GOT3 (cell line): ENCODE measurements at places on chromosomes 11 and 22.

DNA sequence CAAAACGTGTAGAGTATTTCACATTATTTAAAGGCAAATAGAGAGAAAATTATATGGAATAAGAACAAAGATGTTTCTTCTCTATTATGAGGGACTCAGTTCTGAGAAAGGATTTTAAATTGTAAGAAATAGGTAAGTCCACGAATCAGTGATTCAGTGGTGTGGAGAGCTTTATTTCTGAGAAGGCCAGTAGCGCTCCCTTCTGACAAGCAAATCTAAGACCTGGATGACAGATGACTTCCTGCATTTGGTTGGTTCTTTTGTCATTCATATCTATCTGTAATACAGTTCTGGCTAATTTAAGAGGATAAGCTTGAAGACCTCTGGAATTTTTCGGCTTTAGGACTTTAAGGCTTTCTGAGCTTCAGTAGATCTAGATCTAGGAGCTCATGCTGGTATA lies 7.0 kb downstream of the CD3E start:
- DNase-seq = no peak

DNA sequence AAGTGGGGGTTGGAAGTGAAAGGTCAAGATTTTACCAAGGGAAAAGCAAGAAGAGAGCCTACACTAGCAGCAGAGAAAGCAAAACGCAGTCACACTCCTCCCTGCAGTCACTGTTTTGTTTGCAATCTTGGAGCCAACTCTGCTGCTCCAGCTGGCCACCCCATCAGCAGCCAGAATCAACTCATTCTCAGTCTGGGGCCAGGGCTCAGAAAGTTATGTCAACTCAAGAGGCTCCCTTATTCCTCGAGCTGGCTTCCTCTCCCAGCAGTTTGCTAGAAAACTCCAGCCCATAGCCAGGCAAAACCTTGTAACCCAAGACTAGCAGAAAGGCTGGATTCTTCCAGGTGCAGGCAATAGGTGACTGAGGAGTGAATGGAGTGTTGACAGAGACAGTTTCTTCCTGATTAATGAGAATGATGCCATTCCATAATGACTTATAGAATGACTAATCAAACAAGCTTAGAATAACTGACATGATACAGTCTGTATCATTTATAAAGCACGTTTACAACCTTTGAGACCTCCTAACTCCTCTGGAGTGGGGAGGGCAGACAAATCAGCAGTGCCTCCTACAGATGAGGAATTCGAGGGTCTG lies 53.4 kb downstream of the P4HA3 start:
- no peak for DNase-seq

- no peak for DNase-seq
Measured at GRCh38 chr11:45252134-45252856, 33.8 kb downstream of the SYT13 start.

DNA sequence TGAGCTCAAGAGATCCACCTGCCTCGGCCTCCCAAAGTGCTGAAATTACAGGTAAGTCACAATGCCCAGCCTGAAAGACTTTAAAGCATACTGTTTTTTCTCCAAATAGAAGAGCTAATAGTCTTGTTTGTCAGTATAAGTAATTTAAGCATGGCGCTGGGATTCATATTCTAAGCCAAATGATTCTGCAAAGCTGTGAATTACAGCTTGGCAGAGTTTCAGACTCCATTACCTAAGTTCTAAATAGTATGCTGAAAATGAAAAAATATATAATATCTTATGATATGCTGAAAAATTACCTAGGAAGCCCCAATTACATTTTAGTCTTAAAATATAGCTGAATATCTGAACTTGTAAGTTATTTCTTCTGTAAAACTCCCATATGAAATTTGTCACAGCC lies 39.3 kb downstream of the MRE11 start:
- no peak for DNase-seq

DNA sequence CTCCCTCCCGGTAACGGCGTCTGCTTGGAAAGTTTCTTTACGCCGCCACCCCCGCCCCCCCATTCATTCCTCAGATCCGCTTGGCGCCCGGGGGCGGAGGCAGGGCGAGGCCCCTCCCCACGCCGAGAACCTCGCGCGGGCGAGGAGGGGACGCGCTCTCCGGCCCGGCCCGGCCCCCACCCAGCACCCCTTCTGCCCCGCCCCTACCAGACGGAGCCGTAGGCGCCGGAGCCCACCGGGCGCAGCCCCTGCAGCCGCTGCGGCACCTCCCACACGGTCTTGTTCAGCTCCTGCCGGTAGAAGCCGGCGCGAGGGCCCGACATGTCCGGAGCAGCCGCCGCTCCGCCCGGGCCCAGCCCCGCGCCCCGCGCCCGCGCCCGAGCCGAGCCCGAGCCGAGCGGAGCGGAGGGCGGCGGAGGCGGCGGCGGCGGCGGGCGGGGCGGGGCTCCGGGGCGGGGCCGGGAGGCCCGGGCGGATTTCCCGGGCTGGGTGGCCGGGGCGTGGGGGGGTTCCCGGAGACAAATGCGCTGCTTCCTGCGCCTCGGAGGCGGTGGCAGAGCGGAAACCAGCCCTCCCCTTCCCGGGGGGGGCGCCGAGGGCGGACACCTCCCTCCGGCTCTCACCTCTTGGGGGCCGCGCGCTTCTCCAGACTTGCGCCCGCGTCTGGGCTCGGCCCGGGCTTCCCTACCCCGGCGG lies at the start of gene MAPK11:
MAPK11 (minus strand) TSS at position 411 of the 696 bp plus-strand sequence; CDS start at position 323, 88 bp downstream.
- no peak for DNase-seq

GRCh38 chr11:44140372-44140771 lies 44.9 kb downstream of the EXT2 start:
- DNase-seq = no peak

GRCh38 chr22:45639747-45640102 lies 31.9 kb upstream of the ATXN10 start:
- no peak for DNase-seq

DNA sequence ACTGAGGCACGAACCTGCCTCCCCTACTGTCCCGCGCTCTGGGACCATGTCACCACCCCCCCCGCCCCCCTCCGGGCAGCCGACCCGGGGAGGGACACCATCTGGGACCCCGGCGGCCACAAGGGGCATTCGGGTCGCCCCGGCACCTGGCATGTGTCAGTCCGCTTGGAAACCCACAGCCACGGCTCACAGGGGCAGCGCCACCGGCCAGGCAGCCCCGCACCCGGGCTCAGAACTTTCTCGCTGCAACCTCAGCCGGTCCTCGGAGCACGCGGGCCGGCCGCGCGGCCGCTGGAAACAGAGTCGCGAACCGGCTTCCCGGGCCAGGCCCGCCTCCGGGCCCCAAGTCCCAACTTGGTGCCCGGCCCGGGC lies 159.9 kb upstream of the GRK3 start:
- DNase-seq = no peak

GRCh38 chr11:132037956-132038355 lies 667.5 kb downstream of the NTM start:
- DNase-seq = no peak

DNA sequence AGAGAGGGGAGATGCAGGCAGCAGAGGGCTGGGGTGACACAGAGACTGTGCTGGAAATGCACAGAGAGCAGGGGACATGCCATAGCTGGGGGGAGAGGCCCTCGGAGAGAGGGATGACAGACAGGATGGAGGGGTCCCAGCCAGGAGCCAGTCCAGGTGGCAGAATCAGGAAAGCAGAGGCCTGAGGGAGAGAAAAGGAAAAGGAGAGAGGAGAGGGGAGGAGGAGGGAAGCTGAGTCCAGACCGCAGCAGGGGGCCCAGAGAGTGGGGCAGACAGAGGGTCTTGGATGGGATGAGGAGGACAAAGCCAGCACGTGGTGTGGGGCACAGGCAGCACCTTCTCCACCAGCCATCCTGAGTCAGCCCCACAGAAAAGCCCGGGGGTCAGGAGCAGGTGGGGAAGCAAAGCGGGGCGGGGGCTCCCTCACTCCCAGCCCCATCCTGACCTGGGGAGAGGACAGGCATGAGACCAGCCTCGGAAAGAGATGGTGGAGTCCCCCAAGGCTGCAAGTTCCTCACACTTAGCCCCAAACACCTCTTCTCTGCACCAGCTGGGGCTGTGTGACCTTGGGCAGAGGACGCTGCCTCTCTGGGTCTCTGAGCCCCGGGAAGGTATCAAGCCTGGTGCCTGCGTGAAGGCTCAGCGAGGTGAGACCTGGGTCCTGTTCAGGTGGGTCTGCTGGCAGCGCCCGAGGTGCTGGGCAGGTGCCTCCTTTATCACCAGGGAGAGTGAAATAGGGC lies 48.0 kb downstream of the IGLL1 start:
- no peak for DNase-seq

- no peak for DNase-seq
Measured at GRCh38 chr11:65611028-65611757, 2.8 kb downstream of the MAP3K11 start.

- DNase-seq = no peak
Measured at GRCh38 chr11:2794968-2795322, 90.6 kb downstream of the CDKN1C start.

GRCh38 chr22:24730864-24731263 lies 43.7 kb downstream of the PIWIL3 start:
- no peak for DNase-seq

DNA sequence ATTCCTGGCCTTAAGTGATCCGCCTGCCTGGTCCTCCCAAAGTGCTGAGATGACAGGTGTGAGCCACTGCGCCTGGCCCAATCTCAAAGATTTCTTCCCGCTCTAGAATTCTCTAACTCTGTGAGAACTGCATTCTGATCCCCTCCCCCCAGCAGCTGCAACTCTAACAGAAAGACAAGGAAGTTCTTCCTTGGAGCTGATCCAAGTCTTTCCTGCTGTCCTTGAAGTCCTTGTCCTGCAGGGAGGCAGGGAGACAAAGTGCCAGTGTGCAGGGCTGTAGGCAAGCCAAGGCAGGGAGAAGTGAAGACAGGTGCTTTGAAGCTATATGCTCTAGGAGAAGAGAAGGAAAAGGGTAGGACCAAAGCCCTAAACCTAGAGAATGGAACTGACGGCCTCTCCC lies 9.5 kb upstream of the GGA1 start:
- no peak for DNase-seq

DNA sequence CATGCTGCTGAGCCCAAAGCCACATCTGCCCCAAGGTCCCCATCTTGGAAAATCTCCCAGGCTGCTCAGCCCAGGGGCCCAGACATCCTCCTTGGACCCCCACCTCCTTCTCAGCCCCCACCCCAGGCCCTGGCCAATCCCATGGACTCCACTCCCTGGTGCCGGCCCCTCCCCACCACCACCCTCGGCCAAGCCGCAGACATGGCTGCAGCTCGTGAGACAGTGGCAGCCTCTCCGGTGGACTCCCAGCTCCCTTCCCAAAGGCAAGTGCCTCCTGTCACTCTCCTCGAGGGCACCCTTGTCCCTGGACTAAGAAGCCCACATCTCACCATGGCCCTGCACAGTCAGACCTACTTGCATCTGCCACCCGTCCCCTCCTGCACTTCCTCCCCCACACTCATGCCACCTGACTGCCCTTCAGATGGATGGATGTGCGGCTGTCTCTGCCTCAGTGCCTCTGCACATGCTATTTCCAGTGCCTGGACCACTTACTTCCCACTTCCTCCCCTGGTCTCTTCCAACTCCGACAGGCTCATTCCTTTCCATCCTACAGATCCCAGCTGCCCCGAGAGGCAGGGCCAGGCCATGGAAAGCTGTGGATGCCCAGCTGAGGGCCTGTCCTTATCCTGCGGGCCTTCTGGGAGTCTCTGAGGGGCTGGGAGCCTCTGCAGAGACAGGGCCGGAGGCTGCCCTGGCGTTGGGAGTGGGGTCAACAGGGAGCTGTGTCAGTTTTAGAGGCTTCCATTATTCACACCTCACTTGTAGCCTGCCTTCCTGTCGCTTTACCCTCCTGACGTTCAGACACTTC lies 25.5 kb upstream of the RFPL3 start:
- DNase-seq = no peak

GRCh38 chr11:8973121-8973520 lies 8.9 kb upstream of the TMEM9B start:
- no peak for DNase-seq

GRCh38 chr22:31046539-31047226 lies 34.4 kb upstream of the SMTN start:
- no peak for DNase-seq

- no peak for DNase-seq
Measured at GRCh38 chr11:96664110-96664509, 274.3 kb downstream of the JRKL start.

DNA sequence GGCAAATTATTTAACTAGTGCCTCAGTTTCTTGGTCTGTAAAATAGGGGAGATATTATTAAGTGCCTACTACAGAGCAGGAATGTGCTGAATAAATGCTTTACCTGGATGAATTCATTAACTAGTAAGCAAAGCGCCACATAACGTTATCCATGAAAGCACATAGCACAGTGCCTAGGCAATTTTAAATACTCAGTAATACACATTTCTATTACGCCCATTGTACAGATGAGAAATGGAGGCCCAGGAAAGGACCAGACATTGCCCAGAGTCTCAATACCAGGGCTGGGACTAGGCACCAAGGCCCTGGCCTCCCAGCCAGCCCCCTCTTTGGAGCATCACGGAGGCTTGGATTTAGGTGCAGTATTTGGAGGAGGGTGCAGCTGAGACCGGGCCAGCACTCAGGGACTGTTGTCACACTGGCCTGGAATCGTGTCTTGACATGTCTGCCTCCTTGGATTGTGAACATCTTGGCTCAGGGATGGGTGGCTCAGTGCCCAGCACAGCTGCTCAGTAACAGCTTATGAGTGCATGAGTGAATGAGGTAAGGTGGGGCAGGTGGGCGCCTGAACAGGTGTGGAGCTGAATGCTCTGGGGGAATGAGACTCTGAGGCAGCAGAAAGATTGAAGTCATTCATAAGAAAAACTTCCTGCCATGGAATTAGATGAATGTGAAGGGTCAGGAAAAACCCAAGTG lies 42.1 kb upstream of the TPBGL start:
- DNase-seq = no peak

DNA sequence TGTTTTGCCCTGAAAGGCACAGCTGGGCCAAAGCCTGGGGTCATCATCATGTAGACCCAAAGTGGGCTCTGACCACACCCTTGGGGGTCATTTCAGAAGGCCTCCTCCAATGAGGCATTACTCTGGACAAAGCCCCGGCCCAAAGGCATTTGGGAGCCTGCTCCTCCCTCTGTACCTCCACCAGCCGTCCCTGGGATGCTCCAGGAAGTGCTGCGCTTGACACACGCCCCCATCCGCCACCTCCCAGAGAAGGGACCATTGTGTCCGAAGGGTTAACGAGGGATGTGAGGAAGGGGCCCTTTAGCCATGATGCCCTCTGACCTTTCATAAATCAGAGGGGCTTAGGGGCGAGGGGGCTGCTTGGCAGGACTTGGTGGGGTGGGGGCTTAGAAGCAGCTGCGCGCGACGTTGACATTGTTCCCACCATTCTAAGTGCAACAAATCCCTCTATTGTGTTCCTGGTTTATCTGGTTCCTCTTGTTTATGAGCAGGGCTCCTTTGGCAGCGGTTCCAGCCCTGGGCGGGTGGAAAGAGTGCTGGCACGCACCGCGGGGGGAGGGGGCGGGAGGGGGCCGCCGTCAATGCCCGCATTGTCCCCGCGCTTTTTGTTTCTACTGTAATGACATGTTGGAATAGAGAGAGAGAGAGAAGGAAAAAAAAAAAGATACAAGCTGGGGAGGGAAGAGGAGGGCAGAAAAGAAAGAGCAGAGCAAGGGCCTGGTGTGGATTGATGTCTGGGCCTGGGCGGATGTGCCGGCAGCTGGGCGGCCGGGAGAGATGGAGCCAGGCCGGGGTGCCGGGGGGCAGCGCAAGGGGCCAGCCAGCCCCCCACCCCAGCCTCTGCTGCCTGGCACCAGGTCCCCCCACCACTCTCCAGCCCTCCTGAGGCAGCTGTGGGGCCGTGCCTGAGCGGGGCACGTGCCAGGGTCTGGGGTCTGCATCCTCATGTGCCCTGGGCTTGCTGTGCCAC lies 32.1 kb upstream of the SOX10 start:
- no peak for DNase-seq

- no peak for DNase-seq
Measured at GRCh38 chr11:64853709-64854108, 9.3 kb upstream of the CDC42BPG start.
